ENCODE measurements at places on chromosomes 13 and 19.

- no peak for DNase-seq
Observed at GRCh38 chr19:43229315-43229714, 23.9 kb upstream of the PSG4 start.

DNA sequence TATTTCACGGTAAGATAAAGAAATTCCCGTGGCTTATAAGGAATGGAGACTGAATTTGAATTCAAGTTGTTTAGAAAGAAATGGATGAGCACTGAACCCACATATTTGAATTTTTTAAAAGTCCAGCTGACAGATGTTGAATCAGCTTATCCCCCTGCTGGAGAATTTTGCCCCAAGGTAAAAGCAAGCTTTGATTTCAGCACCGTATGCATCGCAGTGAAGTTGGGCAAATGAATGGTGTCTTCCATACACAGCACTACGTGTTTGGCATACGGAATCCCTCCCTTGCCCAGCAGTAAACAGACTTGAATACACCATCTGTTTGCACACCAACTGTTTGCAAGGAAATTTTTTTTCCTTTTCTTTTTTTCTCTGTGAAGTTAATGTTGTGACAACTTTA is 77.5 kb upstream of the PEG3 start:
- peak; percentile 4 for DNase-seq

- no peak for DNase-seq
Observed at GRCh38 chr19:34962687-34963572, 1.1 kb downstream of the ZNF792 start.

GRCh38 chr19:47321630-47322029 is 10.3 kb upstream of the C5AR2 start:
- DNase-seq, result no peak

GRCh38 chr13:98959786-98960605 is 17.9 kb downstream of the DOCK9 start:
- DNase-seq, result no peak

GRCh38 chr19:50199259-50199555 is 4.2 kb upstream of the MYH14 start:
- DNase-seq, result no peak

DNA sequence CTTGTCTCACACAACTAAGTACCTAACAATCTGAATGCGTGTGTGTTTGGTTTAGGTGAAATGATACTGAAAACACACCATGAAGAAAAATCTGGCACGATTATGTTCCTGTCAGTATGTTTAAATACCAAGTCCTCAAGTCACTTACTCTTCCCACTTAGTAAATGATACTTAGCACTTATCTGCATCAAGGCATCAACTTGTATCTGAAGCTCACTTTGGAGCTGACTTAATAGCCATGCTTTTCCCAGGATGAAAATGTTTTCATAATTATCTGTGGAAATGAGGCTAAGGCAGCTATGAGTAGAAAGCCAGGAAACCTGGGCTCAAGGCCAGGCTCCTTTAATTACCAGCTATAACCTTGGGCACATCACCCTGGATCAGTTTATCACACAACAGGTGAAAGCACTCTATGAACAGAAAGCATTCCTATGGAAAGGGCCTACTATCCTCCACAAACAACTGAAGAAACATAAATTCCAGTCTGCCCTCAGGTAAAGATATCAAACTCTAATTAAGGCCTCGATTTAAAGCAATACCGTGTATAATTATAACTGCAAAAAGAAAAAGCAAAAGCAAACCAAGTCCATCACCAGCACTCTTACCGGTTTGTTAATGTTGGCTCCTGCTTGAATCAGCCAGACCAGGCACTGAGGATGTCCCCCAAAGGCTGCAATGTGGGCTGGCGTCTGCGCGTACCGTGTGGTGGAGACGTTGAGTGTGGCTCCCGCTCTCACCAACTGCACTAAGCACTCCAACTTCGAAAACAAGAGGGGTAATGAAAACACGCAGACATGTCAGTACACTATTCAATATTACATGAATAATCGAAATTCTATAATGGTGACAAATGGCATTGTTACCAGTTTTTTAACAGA is 4.6 kb downstream of the ANKRD10 start:
- DNase-seq, result no peak

GRCh38 chr13:49062297-49062896 is 86.7 kb downstream of the FNDC3A start:
- DNase-seq, result no peak

GRCh38 chr13:99124794-99125316 is 75.8 kb upstream of the UBAC2 start:
- DNase-seq, result no peak

DNA sequence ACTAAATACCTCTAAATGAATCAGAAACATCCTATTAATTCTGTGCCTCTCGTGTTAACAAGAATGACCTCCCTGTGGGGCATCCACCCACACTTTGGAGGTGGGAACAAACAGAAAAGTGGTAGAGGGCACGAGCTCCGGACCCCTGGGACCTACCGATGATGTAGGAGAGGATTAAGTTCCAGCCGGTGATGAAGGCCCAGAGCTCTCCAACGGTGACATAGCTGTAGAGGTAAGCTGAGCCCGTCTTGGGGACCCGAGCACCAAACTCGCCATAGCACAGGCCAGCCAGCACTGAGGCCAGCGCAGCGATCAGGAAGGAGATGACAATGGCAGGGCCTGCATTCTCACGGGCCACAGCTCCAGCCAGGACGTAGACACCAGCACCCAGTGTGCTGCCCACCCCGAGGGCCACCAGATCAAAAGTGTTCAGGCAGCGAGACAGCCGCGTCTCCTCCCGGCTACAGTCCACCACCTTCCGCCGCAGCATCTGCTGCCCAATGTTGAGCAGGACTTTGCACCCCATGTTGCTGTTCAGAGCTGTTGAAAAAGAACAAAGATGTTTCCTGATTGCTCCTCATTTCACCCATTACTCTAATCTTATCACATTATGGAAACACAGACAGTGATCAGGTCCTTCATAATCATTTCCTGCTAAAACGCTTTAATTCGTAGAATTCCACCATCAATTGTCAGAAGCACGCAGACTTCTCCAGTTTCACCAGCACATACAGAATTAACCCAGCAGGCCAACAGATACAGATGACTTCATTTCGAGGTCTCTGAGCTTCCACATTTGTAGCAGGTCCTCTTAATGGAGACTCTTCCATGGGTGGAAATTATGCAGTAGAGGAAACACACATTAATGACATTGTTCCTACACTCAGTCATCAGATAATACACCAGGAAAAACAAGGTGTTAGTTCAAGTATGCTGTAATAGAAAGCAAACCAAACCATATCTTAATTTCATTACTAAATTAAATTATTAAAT is 59.5 kb downstream of the SLC7A1 start:
- no peak for DNase-seq

DNA sequence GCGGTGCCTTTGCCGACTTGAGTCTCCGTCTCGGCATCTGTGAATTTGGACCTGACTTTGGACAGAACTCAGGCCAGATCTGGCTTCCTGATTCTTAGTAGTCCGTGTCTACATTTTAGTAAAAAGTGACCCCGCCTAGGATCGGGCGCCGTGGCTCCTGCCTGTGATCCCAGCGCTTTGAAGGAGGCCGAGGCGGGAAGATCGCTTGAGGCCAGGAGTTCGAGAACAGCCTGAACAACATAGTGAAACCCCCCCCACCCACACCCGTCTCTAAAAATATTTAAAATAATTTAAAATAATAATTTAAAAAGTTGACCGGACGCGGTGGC is 849 bp upstream of the TCF3 start:
- no peak for DNase-seq

DNA sequence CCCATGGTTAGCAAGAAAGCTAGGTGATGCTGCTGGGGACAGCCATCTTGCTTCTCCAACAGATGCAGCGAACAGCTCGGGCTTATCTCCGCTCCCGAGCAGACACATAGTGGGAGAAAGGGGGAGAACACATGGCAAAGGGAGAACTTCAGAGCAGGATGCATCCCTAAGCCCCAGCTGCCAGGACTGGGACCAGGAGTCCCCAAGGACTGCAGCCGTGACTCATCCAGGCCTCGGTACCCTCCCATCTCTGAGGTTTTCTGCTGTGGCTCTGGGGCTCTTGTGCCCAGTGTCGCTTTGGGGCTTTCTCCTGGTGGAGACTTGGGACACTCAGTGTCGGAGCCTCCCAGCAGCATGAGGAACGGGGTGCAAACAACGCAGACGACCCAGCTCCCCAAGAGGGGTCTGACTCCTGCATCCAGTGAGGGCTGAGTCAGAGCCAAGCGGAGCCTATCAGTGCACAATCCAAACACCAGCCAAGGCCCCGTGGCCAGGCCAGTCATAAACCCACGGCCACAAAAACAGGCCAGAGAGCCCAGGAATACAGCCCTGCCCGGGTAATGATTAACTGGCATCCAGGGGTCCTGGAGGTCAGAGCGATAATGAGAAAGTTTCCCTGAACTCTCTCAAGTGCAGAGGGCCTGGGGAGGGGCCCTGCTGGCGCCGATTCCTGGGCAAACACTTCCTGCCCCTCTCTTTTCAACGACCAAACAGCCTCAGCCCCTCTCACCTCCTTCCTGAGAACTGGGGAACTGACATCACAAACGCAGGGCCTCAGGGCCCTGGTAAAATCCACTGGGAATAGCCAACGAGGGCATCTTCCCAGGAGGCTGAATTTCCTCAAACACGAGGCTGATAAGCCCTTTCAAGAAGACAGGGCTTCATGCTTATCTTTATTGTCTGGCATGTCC is 202.9 kb downstream of the USP12 start:
- no peak for DNase-seq

GRCh38 chr13:105414639-105415038 is 1120.8 kb downstream of the EFNB2 start:
- DNase-seq, result no peak

DNA sequence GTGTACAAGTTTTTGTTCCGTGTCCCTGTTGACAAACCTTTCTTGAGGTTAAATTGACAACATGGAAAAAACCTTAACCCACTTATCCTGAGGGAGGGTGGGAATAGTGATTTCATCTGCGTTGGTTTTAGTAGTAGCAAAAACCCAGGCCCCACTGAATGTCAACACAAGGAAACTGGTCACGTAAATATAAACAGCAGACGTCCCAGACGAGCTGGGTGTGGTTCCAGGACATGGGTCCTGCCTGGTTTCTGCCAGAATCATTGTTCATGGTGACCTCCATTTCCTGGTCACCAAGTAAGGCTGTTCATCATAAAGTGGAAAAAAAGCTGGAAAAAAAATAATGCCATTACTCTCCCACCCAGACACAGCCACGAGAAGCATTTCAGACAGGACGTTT is 16.9 kb upstream of the F2RL3 start:
- no peak for DNase-seq

- no peak for DNase-seq
Observed at GRCh38 chr19:51794885-51795490, at the start of gene FPR3. TSS of gene FPR3 (plus strand) at chr19:51795157. CDS start at chr19:51823749, 28,592 bp downstream.

DNA sequence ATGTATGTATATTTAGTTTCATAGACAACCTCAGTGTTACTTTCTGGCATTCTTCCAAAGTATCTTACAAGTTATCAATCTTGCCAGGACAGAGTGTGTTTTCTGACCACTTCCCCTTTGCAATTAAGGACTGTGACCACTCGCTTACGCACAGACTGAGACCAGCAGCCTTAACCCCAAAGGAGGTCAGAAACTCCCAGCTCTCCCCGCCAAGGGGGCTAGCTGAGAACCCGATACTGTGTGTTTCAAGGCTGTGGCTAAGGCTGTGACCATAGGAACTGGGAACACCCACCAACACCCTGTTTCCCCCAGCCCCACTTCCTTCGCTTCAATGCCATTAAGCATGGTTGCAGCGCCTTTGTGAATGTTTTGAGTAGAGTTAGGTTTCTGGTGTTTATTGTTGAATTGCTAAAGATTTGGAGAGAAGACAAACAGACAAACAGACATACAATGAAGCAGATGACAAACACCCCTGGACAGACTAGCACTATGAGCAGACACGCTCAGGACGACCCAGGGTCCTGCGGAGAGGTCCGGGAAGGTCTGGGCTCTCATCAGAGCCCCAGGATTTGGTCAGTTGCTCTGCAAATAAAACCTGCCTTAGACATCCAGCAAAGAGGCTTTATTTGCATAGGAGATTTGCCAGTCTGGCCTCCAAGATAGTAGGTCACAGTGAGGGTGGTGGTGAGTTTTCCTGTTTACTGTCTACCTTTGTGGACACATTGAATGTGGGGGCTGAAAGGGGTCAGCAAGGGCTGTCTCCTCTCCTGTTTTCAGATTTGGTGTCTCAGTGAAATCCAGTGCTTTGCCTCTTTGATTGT is 25.0 kb upstream of the TNFSF11 start:
- DNase-seq, result no peak

DNA sequence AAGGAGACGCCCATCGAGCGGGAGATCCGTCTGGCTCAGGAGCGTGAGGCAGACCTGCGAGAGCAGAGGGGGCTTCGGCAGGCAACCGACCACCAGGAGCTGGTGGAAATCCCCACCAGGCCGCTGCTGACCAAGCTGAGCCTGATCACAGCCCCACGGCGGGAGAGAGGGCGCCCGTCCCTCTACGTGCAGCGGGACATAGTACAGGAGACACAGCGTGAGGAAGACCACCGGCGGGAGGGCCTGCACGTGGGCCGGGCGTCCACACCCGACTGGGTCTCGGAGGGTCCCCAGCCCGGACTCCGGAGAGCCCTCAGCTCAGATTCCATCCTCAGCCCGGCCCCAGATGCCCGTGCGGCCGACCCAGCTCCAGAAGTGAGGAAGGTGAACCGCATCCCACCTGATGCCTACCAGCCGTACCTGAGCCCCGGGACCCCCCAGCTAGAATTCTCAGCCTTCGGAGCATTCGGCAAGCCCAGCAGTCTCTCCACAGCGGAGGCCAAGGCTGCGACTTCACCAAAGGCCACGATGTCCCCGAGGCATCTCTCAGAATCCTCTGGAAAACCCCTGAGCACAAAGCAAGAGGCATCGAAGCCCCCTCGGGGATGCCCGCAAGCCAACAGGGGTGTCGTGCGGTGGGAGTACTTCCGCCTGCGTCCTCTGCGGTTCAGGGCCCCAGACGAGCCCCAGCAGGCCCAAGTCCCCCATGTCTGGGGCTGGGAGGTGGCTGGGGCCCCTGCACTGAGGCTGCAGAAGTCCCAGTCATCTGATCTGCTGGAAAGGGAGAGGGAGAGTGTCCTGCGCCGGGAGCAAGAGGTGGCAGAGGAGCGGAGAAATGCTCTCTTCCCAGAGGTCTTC is 7.1 kb downstream of the MISP start:
- no peak for DNase-seq

DNA sequence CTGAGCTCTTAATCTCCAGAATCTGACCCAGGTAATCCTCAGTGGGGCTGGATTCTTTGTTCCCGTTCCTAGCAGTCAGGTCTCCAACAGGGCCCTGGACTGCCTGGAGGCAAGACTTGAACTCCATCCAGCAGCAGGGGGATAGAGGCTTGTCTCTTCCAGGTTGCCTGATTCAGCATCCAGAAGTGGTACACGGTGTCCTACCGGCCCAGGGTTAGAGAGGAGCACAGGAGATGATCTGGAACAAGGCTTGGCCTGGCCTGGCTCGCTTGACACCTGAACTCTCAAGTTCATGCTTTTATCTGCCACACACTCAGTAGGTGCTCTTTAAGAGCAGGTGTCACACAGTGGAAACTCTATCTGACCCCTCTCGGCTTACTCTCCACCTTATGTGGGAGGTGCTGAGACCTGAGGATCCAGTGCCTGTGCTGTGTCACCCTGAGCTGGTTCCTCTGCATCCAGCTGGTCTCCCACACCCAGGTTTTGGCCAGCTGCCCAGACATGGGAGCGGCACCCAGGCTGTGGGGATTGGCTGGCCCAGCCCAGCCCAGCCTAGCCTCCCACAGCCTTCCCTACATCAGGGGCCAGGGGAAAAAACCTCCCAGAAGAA is at the start of gene CYP4F3:
CYP4F3 (plus strand) TSS at position 604 of the 610 bp plus-strand sequence. CDS start 519 bp downstream, outside the sequence.
- no peak for DNase-seq

Measured in nucleus accumbens (tissue), 56 donors.